ENCODE measurements at places on chromosomes 13 and 19.

DNA sequence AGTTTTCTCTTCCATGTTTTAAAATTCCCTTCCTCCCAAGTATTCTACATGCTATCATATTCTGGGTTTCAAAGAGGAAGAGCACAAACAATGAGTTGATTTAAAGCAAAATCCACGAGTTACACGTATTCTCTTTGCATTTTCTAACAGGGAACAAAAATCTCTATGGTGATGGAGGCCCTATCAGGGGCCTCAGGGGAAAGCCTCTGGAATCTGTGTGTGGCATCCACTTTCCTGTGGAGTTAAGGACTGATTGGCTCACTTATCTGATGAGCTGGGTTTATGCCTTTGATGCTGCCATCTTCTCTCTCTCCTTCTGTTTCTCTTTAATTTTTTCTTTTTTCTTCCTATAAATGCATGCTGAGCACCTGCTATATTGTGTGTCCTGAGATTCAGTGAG lies 14.8 kb downstream of the OLFM4 start:
- no peak for DNase-seq

- no peak for DNase-seq
Measured at GRCh38 chr19:55133639-55134444, 15.2 kb downstream of the TNNT1 start.

GRCh38 chr13:54029226-54029625 lies 1000.6 kb downstream of the OLFM4 start:
- DNase-seq, result no peak

- no peak for DNase-seq
Measured at GRCh38 chr13:28147495-28147894, 9.2 kb downstream of the PAN3 start.

- no peak for DNase-seq
Measured at GRCh38 chr13:44380404-44381165, 7.0 kb downstream of the SERP2 start.

- no peak for DNase-seq
Measured at GRCh38 chr19:33703438-33703750, 81.6 kb downstream of the CHST8 start.

GRCh38 chr13:79311386-79311785 lies 94.7 kb downstream of the RBM26 start:
- DNase-seq, result no peak

- no peak for DNase-seq
Measured at GRCh38 chr13:111202745-111203144, 87.6 kb downstream of the ARHGEF7 start.

GRCh38 chr13:86006317-86006716 lies 207.1 kb upstream of the SLITRK6 start:
- no peak for DNase-seq

DNA sequence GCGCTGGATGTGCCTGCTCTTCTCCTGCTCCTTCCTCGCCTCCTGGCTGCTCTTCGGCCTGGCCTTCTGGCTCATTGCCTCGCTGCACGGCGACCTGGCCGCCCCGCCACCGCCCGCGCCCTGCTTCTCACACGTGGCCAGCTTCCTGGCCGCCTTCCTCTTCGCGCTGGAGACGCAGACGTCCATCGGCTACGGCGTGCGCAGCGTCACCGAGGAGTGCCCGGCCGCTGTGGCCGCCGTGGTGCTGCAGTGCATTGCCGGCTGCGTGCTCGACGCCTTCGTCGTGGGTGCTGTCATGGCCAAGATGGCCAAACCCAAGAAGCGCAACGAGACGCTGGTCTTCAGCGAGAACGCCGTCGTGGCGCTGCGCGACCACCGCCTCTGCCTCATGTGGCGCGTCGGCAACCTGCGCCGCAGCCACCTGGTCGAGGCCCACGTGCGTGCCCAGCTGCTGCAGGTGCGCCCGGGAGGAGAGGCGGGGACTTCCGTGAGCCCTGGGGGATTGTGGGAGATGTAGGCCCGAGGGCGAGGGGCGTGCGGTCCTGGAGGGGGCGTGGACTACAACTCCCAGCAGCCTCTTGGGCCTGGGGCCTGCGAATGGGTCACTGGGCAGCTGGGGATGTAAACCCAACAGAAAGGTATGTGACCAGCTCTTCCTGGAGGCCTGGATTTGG lies 6.7 kb downstream of the KCNJ14 start:
- peak; percentile 69 for DNase-seq

DNA sequence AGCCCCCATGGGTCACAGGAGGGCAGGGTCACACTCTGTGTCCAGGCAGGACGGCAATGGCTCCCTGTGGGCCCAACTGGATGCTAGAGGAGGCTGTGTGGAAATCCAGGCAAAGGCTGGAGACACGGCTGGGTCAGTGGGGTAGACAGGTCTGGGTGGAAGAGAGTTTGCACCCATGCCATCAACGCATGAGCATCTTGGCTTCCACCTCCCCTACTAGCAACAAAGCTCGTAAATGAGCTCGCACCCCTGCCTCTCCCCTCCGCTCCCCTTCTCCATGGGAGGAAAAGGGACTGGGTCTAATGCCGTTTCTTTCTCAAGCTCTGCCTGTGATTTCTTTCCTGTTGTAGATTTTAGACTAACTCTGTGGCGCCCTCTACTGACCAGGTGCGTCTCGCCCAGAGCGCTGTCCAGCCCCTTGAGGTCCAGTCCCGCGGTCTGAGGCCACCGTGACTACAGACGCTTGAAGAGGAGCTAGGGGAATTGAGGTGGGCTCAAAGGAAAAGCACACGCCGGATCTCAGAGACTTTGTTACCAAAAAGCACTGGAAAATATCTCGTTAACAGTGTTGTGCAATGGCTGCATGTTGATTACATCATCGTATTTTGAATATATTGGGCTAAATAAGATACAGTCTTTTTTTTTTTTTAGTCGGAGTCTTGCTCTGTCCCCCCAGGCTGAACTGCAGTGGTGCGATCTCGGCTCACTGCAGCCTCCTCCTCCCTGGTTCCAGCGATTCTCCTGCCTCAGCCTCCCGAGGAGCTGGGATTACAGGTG lies 50.7 kb upstream of the USP29 start:
- no peak for DNase-seq

DNA sequence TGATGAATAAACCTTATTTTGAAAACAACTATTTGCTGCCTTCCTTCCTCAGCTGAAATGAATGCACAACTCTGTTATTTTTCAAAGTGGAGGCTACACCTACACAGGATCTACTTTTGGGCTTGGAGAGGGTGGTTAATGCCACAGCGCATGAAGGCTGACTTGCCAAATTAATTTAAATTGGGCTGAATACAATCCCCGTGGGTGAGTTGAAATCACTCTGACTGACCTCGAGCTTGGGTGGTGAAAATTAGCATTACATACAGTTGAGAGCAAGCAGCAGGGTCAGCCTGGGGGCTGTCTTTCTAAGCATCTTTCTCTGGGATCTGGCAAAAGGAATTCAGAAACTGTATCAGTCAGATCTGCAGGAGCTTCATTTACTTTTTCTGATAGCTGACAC lies 38.5 kb downstream of the TPT1 start:
- DNase-seq, result no peak

Data from iPS DF 19.7 (cell line).